T-cell (primary cell): ENCODE measurements at places on chromosomes 4 and X.

- DNase-seq = no peak
Measured at GRCh38 chrX:130186651-130187050, 14.9 kb downstream of the RAB33A start.

GRCh38 chr4:10028910-10029309 is 7.6 kb upstream of the SLC2A9 start:
- no peak for DNase-seq

DNA sequence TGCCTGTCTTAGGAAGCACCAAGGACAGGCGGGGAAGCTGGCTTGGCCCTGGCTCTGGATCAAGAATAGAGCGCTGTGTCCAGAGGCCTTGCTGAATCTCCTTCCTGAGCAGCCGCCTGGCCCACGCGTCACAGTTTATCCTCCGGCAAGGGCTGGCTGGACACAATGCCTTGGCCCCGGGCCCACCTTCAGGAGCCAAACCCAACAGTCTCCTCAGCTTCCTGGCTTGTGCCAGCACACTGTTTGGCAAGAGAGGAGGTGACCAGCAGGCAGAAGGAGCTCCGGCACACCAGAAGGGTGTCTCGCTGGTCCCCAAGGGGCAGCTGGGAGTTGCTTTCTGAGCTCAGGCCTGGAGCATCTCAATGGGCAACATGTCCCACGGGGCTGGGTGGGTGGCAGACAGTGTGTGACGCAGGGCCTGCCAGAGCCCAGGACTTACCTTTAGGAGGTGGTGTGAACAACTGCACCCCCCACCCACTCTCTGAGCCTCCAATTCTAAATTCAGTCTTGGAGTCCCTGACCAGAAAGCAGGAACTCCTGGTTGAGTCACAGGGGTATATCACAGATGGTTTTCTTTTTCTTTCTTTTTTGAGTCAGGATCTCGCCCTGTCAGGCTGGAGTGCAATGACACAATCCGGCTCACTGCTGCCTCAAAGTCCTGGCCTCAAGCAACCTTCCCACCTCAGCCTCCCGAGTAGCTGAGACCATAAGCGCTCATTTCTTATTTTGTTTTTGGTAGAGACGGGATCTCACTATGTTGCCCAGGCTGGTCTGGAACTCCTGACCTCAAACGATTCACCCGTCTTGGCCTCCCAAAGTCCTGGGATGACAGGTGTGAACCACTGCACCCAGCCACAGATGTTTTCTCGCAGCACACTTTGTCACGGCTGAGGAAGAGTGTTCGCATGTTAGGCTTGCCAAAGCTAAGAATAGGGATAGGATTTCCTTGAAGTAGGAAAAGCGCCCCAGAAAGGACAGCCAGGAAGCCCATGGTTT is 361.2 kb downstream of the BCOR start:
- no peak for DNase-seq

DNA sequence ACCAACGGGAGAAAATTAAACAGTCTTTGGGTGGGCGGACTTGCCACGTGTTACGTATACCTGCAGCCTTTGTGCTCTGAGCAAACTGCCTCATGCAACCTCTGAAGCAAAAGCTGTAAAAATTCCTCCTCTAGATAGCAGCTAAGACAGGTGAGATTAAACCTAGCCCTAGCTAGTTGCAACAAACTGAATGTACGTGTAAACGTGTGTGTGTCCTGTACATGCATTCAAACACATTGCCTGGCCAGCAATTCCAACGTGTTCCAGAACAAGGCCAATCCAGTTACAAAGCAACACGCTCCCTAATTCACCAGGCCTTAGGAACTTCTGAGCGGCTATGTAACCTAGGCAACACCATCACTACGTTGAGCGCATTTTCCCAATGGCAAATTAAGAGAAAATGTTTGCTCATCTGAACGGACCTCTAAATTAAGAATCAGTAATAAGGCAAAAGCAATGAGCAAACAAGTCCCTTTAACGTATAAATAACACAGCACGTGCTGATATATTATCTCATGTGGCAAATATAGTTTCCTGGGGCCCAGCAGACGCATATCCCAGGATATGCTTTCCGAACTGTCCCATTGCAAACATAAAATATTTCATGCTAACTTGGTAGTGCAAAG is 792 bp downstream of the PPID start:
- no peak for DNase-seq

GRCh38 chrX:10902001-10902400 is 209.1 kb upstream of the HCCS start:
- DNase-seq = no peak

DNA sequence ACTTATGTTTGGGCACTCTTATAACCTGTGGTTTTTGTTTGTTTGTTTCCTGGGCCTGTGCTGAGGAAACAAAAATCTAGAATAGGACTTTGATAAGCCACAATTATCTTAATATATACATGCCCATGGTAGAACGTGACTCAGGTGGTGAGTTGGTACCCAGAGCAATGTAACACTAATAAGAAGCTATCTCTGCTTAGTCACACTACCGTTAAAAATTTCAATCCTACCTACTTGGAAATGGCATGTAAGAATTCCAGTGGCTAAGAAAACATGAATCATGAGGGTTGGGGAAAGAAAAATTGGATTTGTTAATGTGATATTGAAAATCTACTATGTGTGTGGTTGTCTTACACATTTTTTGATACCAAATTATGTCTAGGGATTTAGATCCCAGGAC is 30.5 kb upstream of the ADGRG2 start:
- no peak for DNase-seq

GRCh38 chrX:49925176-49925575 is 2.8 kb downstream of the CLCN5 start:
- no peak for DNase-seq

DNA sequence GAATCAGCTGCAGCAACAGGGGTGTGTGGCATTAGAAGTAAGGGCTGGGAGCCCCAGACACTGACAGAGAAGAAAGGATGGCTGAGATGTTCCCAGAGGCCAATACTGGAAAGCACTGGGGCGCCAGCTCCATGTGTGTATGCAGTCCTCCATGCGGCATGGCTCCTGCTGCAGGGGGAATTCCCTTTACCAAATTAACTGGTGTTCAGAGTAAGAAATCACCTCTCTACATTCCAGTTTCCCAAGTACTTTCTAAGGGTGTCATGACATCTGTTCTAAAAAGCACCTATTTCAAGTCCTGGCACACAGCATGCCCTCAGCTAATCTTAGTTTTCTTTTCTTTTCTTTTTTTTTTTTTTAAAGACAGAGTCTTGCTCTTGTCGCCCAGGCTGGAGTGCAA is 98.0 kb downstream of the MAML3 start:
- no peak for DNase-seq

GRCh38 chr4:77385124-77385969 is 220.3 kb upstream of the CXCL13 start:
- peak; percentile 24 for DNase-seq

DNA sequence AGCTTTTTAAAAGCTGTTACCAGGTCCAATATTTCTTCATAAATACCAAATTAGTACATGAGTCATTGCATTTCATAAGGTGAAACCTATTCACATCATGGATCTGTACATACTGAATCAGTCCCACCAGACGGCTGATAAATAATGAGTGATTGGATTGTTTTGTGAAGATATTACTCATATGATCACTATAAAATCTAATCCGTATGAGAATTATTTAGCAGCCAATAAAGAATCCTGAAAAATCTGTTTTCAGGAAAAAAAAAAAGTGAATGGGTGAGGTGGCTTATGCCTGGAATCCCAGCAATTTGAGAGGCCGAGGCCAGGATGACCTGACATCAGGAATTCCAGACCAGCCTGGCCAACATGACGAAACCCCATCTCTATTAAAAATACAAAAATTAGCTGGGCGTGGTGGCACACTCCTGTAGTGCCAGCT is 438.1 kb downstream of the INPP4B start:
- DNase-seq = no peak

GRCh38 chr4:17397611-17398010 is 114.3 kb downstream of the QDPR start:
- DNase-seq = no peak

- DNase-seq = no peak
Measured at GRCh38 chrX:103556963-103557612, 28.2 kb upstream of the TCEAL4 start.

DNA sequence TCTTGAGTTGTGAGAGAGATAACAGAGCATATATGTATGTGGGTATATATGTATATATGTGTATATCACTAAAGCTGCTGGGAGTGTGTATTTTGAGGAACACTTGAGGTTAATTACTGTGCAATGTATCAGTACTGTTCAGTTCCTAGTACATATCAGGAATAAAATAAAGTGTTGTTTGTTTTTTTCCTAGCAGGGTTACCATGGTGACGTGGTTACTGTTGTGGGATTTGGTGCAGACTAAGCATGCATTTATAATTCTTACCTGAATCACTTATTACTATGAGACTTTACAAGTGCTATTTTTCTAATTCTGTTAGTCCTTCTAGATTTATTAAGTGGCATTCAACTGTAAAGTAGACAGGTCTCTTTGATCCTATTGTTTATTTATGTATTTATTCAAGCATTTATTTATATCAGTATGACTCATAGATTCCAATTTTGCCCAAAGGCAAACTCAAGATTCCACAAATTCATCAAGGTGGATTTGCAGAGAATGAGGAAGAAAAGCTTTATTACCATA is 26.9 kb upstream of the BEX4 start:
- DNase-seq = peak; percentile 2

GRCh38 chr4:147689067-147689466 is 5.1 kb upstream of the PRMT9 start:
- no peak for DNase-seq

- no peak for DNase-seq
Measured at GRCh38 chrX:46624090-46624786, 50.7 kb downstream of the CHST7 start.

DNA sequence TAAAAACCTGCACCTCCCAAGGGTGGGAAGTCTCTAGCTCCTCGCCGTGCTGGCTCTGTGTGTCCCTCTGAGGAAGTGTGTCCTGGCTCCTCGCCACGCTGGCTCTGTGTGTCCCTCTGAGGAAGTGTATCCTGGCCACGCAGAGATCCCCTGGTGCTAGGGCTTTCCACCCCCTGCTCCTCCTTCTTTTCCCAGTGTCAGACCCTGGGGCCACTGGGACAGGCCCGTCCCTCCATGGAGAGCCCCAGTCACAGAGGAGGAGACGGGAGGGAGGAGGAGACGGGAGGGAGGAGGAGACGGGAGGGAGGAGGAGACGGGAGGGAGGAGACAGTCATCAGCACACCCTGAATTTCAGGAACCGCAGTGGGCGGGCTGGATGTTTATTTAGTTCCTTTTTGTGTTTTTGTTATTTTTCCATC is 53.8 kb upstream of the HGFAC start:
- no peak for DNase-seq

GRCh38 chr4:62191451-62192240 is 991.5 kb downstream of the ADGRL3 start:
- no peak for DNase-seq

- DNase-seq = no peak
Measured at GRCh38 chrX:129698150-129698549, 40.6 kb upstream of the XPNPEP2 start.

DNA sequence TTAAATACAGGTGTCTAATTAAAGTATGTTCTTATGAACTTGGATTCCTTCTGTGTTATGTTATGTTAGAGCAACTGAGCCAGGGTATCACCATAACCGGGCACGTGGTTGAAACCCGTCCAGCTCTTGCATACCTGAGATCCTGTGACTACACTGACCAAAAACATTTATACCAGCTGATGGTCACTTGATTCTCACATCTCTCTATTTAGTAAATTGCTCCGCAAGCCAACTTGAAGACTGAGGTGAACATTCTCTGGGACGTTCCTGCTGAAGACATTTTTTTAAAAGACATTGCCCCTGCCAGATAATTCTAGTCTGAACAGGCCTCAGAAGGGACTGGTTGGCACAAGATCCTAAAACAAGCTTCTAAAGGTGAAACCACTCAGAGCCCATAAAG is 550.0 kb upstream of the DIPK2B start:
- DNase-seq = no peak

GRCh38 chr4:156294577-156294976 is 340.9 kb upstream of the CTSO start:
- no peak for DNase-seq

DNA sequence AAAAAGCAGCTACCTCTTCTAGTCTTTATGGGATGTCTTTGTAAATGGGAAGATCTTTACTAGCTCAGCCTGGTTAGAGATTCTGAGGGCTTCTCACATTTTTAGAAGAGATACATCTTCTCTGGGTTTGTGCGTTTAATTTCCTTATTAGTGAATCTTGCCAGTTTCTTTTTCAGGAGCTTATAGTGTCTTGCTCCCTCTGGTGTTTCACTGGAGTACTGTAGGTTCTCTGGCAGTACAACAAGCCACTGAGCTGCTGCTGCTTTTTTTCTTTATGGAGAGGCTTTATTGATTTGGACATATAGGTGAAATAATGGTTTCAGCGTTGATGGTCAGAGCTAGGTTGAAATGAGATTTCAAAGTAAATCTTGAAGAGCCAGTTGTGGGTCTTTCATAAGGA is 82.9 kb downstream of the LAS1L start:
- DNase-seq = no peak

DNA sequence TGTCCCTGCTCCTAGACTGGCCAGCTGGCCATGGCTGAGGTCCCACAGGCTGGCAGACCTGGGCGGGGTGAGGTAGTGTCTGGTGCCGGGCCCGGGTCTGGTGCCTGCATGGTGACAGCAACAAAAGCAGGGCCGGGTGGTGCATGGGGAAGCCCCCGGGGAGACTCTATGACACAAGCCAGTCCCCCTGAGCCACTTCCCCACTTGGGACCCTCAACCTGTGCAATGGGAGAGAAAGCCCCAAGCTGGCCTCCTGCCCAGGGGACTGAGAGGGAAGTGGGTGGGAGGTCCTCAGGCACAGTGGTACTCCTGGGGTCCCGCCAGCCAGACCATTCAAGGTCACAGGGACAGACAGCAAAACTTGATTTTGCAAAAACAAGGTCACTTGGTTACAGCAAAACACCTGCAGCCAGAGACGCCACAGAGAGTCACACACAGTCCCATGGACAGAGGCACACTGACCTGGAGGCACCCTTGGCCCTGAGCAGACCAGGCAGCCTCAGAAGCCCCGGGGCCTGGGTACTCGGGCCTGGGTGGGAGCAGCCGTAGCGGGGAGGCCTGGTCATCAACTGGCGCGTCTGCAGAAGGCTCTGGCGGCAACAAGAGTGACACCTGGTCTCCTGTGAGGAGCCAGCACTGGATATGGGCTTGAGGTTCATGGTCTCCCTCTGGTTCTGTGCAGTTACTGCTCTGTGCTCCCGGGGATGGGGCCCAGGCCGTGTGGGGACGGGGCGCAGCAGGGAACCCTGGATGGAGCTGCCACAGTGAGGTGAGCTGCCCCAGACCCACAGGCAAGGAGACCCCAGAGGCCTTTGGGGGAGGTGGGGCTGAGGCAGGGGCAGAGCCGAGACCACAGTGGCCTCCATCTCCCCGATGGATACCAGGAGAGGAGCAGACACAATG is 60.6 kb downstream of the HTRA3 start:
- DNase-seq = no peak

- no peak for DNase-seq
Measured at GRCh38 chr4:82661181-82661992, 99.6 kb upstream of the TMEM150C start.

GRCh38 chr4:90237751-90238530 is 110.7 kb downstream of the CCSER1 start:
- no peak for DNase-seq

- DNase-seq = no peak
Measured at GRCh38 chr4:146857298-146857697, 88.4 kb downstream of the TTC29 start.
